ENCODE measurements at places on chromosomes 13 and 19. TPM values are rescaled to one million over a fixed set of nuclear protein-coding genes. Genes with fewer than 3 reads are reported as not detected.

GRCh38 chr13:20140487-20140886 is 20.4 kb downstream of the GJA3 start:
- DNase-seq: no peak

The APC2 gene
- 11.9 TPM for total RNA-seq

- no peak for DNase-seq
Measured at GRCh38 chr19:33054623-33055022, 10.1 kb downstream of the RHPN2 start.

- DNase-seq: no peak
Measured at GRCh38 chr13:36706755-36707154, 32.9 kb downstream of the SERTM1 start.

The CYP2A7 gene
- not detected for total RNA-seq

The ZNF730 gene
- total RNA-seq: 0.08 TPM

The ZNF525 gene
- 23.4 TPM for total RNA-seq
